T-helper 17 cell (primary cell): ENCODE measurements at places on chromosomes 5 and 9. TPM values are rescaled to one million over a fixed set of nuclear protein-coding genes. Genes with fewer than 3 reads are reported as not detected.
A peak's percentile ranks its signal among the peaks of the same experiment; 100 is the strongest.

C5orf15 gene
- total RNA-seq = 12.1 TPM

OBP2B gene
- not detected for total RNA-seq

HTR4 gene
- not detected for total RNA-seq

CAVIN4 gene
- 0.13 TPM for total RNA-seq

ADAMTSL2 gene
- not detected for total RNA-seq

SLC34A1 gene
- total RNA-seq = 0.40 TPM

NR2F1-AS1 gene
- not detected for total RNA-seq

PDGFRB gene
- not detected for total RNA-seq

PPP1R26 gene
- 2.6 TPM for total RNA-seq

DNA sequence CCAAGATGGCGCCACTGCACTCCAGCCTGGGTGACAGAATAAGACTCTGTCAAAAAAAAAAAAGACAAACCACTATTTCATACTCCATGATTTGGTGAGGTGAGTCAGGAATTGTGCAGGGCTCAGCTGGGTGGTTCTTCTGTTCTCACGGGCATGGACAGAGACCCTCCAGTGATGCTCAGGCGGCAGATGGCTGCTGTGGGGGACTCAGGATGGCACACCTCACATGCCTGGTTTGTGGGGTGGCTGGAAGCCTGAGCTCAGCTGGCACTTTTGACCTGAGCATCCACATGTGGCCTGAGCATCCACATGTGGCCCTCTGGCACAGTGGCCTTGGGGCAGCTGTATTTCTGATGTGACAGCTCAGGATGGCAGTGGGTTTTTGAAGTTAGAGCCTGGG is 217.2 kb downstream of the IRX2 start:
- H3K4me3 ChIP-seq = no peak overlapping the region
- DNase-seq = no peak

DNA sequence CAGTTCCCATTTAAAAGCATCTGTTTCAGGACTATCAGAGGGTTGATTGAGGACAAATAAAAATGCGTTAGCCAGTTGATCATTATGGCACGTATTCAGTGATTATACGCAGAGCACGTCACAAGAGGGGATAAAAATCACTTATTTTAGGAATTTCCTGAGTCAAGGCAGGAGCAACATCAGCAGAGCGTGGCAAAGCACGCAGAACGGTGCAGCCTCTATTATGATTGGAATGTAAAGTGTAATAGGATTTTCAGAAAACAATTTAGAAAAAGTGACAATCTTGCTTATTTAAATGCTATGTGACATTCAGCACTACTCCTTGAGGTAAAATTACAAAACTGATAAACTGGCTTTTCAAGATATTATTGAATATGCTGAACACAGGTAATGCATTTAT is 413.6 kb upstream of the DAP start:
- peaks cover 11% of the 10 kb centered on the region for H3K27me3 ChIP-seq
- DNase-seq = no peak
- no peak overlapping the region for H3K4me3 ChIP-seq
- peaks cover 6% of the 10 kb centered on the region for H3K4me1 ChIP-seq
- no peaks in the 10 kb centered on the region for H3K36me3 ChIP-seq

- H3K4me1 ChIP-seq = no peaks in the 10 kb centered on the region
- no peak for DNase-seq
- no peaks in the 10 kb centered on the region for H3K36me3 ChIP-seq
- H3K27ac ChIP-seq = no peak overlapping the region
- H3K27me3 ChIP-seq = peaks cover 19% of the 10 kb centered on the region
- H3K4me3 ChIP-seq = no peak overlapping the region
Observed at GRCh38 chr5:170761048-170761707, 22.3 kb upstream of the GABRP start.

DNA sequence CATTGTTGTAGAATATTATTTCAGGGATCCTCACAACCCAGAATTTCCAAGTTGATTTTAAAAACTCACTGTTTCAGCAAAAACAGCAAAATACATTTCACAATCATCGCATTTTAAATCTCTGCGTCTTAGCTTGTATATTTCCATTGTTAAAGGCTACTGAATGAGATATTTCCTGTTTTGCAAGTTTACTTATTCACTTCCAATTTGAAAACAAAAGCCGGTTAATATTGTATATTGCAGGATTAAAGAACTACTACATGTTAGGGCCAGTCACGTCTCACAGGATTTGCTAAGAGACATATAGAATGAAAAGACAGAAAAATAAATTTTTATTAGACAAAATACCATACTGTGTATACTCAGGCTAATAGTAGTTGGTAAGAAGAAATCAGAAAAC is 395.9 kb upstream of the CDH9 start:
- no peak for DNase-seq
- no peaks in the 10 kb centered on the region for H3K27me3 ChIP-seq
- H3K4me3 ChIP-seq = no peak overlapping the region
- H3K4me1 ChIP-seq = no peaks in the 10 kb centered on the region
- no peaks in the 10 kb centered on the region for H3K36me3 ChIP-seq
- H3K27ac ChIP-seq = no peak overlapping the region

- no peaks in the 10 kb centered on the region for H3K4me1 ChIP-seq
- H3K36me3 ChIP-seq = no peaks in the 10 kb centered on the region
- no peak overlapping the region for H3K27ac ChIP-seq
- H3K4me3 ChIP-seq = no peak overlapping the region
- no peak for DNase-seq
- no peaks in the 10 kb centered on the region for H3K27me3 ChIP-seq
Observed at GRCh38 chr5:126189862-126190261, 233.3 kb upstream of the GRAMD2B start.

GRCh38 chr5:67381236-67381880 is 184.8 kb upstream of the CD180 start:
- H3K27me3 ChIP-seq = no peaks in the 10 kb centered on the region
- H3K4me1 ChIP-seq = peaks cover 4% of the 10 kb centered on the region
- H3K36me3 ChIP-seq = peaks cover 2% of the 10 kb centered on the region

- H3K4me3 ChIP-seq = no peak overlapping the region
- H3K36me3 ChIP-seq = no peaks in the 10 kb centered on the region
- DNase-seq = no peak
- H3K27me3 ChIP-seq = no peaks in the 10 kb centered on the region
- no peak overlapping the region for H3K27ac ChIP-seq
- H3K4me1 ChIP-seq = no peaks in the 10 kb centered on the region
Observed at GRCh38 chr9:12628546-12628945, 64.6 kb upstream of the TYRP1 start.

- peaks cover 5% of the 10 kb centered on the region for H3K36me3 ChIP-seq
- no peak overlapping the region for H3K4me3 ChIP-seq
- peaks cover 38% of the 10 kb centered on the region for H3K4me1 ChIP-seq
Observed at GRCh38 chr9:21806644-21807043, 4.2 kb downstream of the MTAP start.

DNA sequence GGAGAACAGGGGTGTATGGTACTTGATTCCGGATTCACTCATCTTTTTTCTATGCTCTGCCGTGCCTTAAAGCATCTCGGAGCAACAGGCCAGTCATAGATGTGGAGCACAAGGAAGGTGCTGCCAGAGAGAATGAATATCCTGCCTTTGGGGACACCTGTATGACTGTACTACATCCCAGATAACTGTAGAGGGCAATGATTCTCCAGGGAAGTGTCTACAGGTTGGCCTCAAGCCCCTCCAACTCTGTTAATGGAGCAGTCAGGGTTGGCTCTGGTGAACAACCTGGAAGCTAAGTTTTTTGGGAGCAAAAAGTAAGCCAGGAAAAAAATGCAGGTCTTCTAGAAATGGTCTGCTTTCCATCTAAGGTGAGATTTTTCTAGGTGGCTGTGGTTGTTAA is 71.0 kb downstream of the NREP start:
- no peak for DNase-seq
- no peak overlapping the region for H3K4me3 ChIP-seq
- H3K4me1 ChIP-seq = no peaks in the 10 kb centered on the region
- H3K27me3 ChIP-seq = peaks cover 11% of the 10 kb centered on the region

GRCh38 chr5:142422429-142422828 is 97.6 kb upstream of the SPRY4 start:
- no peak overlapping the region for H3K27ac ChIP-seq
- H3K36me3 ChIP-seq = no peaks in the 10 kb centered on the region
- H3K4me3 ChIP-seq = no peak overlapping the region
- no peaks in the 10 kb centered on the region for H3K27me3 ChIP-seq
- DNase-seq = no peak

DNA sequence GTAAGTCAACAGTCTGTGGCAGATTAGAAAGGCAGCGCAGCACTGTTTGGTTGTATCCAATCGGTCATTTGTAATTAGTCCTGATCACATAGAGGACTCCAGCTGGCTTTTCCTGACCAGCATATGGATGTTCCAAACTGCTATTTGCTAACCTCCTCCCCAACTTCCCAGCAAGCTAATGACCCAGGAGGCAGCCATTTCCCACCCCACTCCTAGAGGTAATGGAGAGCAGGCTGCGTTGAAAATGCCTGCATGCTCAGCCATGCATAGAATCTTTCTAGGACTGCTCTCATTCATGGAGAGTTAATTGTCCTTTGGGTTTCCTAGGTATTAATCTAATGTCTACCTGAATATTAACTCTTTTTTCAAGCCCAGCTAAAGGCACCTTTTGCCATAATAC is 850.6 kb upstream of the WWC1 start:
- no peak for DNase-seq
- H3K4me1 ChIP-seq = no peaks in the 10 kb centered on the region
- no peak overlapping the region for H3K27ac ChIP-seq
- H3K27me3 ChIP-seq = no peaks in the 10 kb centered on the region
- H3K36me3 ChIP-seq = no peaks in the 10 kb centered on the region

DNA sequence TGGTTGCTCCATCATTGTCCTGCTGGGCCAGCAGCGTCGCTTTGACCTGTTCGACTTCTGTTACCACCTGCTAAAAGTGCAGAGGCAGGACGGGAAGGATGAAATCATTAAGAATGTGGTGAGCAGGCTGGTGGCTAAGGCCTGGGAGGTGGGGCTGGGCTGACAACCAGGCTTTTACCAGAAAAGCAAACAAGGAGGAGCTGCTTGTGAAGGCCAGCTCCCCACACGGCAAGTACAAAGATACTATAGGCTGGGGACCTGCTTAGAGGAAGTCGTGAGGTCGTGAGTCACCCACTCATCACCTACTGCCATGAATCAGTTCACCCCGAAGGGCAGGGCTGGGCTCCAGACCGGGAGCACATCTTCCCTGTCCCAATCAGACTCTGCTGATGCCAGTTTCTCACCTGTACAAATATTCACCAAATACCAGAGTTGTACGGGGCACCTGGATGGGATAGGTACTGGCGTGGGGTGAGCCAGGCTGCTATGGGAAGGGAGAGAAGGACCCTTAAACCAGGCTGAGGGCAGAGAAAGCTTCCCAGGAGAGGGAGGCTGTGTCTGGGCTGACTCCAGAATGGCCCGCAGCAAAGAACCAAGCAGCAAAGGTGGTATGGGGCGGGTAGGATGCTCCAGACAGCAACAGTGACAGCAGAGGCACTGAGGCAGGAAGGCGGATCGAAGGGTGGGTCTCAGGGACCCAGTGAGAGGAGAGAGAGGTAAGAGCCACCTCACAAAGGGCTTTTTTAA is 69.3 kb upstream of the NIPAL4 start:
- H3K36me3 ChIP-seq = peaks cover 13% of the 10 kb centered on the region
- peaks cover 11% of the 10 kb centered on the region for H3K4me1 ChIP-seq
- no peak for DNase-seq
- peak overlapping the region; percentile 84 for H3K27ac ChIP-seq
- H3K27me3 ChIP-seq = no peaks in the 10 kb centered on the region

GRCh38 chr5:112931473-112931872 is 9.4 kb upstream of the REEP5 start:
- no peak for DNase-seq
- no peaks in the 10 kb centered on the region for H3K27me3 ChIP-seq
- H3K27ac ChIP-seq = no peak overlapping the region
- peaks cover 40% of the 10 kb centered on the region for H3K4me1 ChIP-seq

DNA sequence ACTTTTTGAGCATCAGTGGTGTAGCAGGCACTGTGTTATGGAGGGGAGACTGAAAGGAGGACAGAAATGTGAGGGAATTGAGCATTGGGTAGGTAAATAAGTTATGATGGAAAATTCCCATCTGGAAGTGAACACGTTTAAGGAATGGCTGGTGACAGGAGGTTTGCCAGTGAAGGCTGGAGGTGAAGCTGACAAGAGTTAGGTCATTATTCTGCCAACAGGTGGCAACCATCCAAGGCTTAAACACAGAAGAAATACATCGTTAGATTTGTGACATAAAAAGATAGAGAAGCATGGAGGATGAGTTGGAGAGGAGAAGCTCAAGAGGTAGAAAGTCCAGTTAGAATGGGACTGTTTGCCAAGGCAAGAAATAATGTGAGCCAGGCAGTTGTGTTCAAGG is 455.3 kb upstream of the SGCD start:
- no peaks in the 10 kb centered on the region for H3K36me3 ChIP-seq
- no peaks in the 10 kb centered on the region for H3K4me1 ChIP-seq
- peaks cover 8% of the 10 kb centered on the region for H3K27me3 ChIP-seq
- H3K27ac ChIP-seq = no peak overlapping the region

DNA sequence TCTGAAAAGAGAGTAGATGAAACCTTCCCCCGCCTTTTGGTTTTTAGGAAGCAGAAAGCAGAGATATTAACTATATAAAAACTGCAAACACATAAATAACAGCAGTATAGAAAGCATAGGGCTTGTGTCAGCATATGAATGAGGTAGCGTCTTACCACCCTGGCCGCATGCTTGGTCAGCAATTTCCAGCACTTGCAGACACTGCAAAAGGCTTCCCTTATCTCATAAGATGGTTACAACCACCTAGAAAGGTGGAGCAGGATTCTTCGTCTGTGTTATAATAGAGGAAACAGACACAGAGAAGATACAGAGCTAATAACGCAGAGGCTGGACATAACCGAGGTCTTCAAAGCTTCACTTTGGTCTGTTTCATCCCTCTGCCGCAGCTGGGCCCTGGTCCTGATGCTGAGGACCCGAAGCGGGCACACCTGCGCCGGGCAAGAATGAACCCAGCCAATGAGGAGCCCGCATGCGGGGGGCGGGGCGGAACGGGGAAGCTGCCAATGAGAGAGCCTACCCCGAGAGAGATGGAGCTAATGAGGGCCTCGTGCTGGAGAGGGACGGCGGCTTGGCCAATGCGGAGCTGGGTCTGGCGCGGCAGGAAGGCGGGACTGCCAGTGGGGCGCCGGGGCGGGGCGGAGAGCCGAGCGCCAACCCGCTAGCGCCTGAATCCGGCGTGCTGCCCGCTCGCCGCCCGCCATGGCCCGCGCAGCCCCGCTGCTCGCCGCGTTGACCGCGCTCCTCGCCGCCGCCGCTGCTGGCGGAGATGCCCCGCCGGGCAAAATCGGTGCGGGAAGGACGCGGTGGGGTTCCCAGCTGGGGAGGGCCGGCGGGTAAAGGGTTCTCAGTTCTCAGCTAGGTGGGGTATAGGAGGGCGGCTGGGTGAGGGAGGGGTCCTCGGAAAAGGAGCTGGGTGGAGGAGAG is at the start of gene PCYOX1L:
TSS of gene PCYOX1L (plus strand) at position 677 of the 924 bp plus-strand sequence. CDS start at position 700, 23 bp downstream.
- H3K27ac ChIP-seq = peak within 1 kb of the TSS; percentile 95
- H3K27me3 ChIP-seq = no peaks in the 10 kb centered on the region
- H3K4me1 ChIP-seq = peaks cover 58% of the 10 kb centered on the region
- H3K4me3 ChIP-seq = peak within 1 kb of the TSS; percentile 97
- peak; percentile 94 for DNase-seq
